ENCODE measurements at places on chromosomes 1 and 21. TPM values are rescaled to one million over a fixed set of nuclear protein-coding genes. Genes with fewer than 3 reads are reported as not detected.

GRCh38 chr1:77548285-77548684 lies 134.2 kb downstream of the ZZZ3 start:
- H3K36me3 ChIP-seq: no peaks in the 10 kb centered on the region
- H3K27ac ChIP-seq: no peak overlapping the region
- DNase-seq: no peak
- H3K4me1 ChIP-seq: peaks cover 4% of the 10 kb centered on the region
- no peak overlapping the region for H3K4me3 ChIP-seq

Gene GJA9
- not detected for total RNA-seq

DNA sequence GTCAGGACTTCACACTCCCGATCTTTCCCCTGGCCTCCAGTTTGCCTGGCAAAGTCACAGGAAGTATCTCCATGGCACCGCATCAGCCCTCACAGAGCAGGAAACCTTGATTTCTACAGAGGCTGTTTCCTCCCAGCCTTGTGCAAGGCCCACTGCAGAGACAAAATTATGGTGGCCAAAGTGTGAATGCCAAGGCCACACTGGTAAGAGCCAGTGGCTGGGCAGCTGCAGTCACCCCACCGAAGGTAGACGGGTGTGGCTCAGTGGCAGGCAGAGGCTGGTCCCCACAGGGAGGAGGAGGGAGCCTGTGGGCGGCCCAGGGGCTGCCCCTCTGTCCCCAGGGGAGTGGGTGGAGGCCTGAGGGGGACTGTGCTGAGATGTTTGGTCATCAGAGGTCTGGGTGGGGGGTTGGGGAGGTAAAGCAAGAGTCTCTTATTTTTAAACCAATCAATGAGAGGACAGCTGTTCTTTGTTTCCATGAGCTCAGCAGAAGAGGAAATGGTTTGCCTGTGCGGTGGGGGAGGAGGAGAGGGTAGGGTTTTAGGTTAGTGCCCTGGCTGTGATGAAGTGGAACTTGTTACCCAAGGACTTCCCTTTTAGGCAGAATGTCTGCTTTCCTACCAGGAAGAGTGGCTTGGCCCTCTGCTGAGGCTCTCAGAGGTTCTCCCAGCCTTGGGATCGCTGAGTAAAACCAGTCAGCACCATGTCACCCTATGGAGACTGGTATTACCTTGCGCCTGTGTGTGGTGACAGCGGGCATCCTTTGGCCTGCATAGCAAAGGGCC lies 18.0 kb upstream of the BTG2 start:
- no peaks in the 10 kb centered on the region for H3K36me3 ChIP-seq
- H3K4me1 ChIP-seq: peaks cover 70% of the 10 kb centered on the region
- no peak for DNase-seq
- H3K4me3 ChIP-seq: peak overlapping the region; percentile 13
- H3K27ac ChIP-seq: peak overlapping the region; percentile 82

Gene ADGRL4
- total RNA-seq: 0.75 TPM

DNA sequence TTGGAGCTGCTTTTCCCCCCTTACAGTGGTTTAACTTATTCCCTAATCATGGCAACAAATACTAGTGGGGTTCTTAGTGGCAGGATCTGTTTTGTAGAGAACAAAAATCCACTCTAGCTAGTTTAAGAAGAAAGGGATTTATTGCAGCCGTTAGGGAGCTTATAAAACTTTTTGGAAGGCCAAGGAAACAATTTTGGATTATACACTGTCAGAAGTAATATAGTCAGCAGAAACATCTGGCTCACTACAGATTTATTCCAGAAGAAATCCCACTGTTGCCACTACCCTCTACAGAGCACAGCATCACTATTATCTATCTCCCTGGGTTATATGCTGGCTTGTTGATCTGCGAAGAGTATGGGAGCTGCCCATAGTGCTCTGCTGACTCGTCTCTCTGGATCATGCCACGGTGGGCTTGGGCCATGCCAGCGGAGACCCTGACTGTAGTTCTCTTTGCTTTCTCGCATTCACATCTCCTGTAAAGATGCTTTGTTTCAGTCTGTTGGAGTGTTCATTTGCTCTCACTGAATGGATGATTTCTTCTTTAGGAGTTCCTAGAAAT lies 107.5 kb downstream of the ODF2L start:
- H3K27ac ChIP-seq: no peak overlapping the region
- H3K36me3 ChIP-seq: no peaks in the 10 kb centered on the region
- DNase-seq: no peak
- H3K4me1 ChIP-seq: no peaks in the 10 kb centered on the region
- H3K4me3 ChIP-seq: no peak overlapping the region
- H3K27me3 ChIP-seq: no peaks in the 10 kb centered on the region

DNA sequence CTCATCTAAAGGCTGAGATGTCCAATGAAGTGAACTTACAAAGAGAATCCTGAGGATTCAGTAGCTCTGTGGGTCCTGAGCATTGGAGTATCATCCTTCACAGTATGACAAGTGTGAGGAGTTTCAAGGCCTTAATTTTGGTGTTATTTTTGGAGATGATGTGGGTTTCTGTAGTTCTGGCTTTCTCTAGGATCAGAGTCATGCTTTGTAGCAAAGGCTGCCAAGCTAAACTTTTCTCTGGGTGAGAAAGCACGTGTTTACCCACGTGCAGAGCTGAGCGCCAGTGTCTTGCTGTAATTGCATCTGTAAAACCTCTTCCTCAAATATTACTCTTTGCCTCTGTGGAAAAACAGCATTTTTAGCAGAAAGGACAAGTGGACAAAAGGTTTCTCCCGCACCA lies 387.8 kb upstream of the LYPLAL1 start:
- H3K4me3 ChIP-seq: no peak overlapping the region
- no peaks in the 10 kb centered on the region for H3K27me3 ChIP-seq
- H3K27ac ChIP-seq: no peak overlapping the region
- H3K36me3 ChIP-seq: no peaks in the 10 kb centered on the region

Gene GMEB1
- total RNA-seq: 22.8 TPM

Gene DMRTA2
- total RNA-seq: 0.18 TPM

Gene AIRE
- total RNA-seq: not detected
